ENCODE measurements at places on chromosomes 12 and 14.

- no peak for DNase-seq
Measured at GRCh38 chr14:100775831-100776591, 49.3 kb downstream of the DLK1 start.

- no peak for DNase-seq
Measured at GRCh38 chr12:7899755-7900154, 27.0 kb upstream of the SLC2A14 start.

GRCh38 chr12:110234331-110234751 is 46.7 kb upstream of the ATP2A2 start:
- DNase-seq, result no peak

DNA sequence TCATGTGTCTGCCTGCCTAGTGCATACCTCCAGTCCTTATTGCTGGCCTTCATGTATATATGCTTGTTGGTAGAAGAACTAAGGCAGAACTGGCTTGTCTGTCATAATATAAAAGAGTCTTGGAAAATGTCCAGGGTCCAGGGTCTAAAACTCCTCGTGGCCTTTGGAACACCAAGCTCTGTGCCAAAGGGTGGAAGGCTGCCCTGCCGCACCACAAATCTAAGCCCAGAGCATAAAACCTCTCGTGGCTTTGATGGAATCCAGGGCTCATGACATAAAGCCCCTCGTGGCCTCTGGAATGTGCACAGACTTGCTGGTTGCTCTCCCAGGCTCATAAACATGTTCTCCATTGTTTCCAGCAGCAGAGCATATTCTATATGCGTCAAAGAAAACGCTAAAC is 107.9 kb downstream of the BBS10 start:
- DNase-seq, result no peak
